Endodermal cell (in vitro differentiated cells): ENCODE measurements at places on chromosomes 3 and 15.

GRCh38 chr15:32998979-32999672 lies 195.4 kb downstream of the FMN1 start:
- DNase-seq = no peak

GRCh38 chr3:148606979-148607378 lies 90.7 kb upstream of the AGTR1 start:
- DNase-seq = peak; percentile 58

- DNase-seq = no peak
These were observed 163.1 kb downstream of the FMN1 start for GRCh38 chr15:33031324-33031821.

GRCh38 chr3:136291302-136291701 lies 41.2 kb downstream of the PCCB start:
- no peak for DNase-seq

DNA sequence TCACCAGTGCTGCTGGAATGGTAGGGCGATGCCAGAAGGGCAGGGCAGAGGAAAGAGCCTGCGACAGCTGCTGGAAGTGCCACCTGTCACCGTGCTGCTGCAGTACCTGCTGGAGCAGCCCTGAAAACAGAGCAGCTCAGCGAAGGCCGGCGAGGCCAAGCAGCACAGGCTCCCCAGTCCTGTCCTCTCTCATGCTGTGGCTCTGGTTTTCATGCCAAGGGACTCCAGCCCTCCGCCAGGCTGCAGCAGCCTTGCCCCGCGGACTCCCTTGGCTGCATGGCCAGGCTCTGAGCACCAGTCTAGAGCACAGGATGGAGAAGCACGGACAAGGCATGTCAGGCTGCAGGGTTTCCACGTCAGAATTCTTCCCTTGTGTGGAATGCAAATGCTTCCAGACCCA lies 43.9 kb downstream of the ADCY5 start:
- DNase-seq = no peak

- DNase-seq = no peak
These were observed 18.6 kb downstream of the SETMAR start for GRCh38 chr3:4321732-4322131.

GRCh38 chr15:84950570-84951111 lies 31.0 kb upstream of the PDE8A start:
- no peak for DNase-seq

- DNase-seq = no peak
These were observed 44.5 kb upstream of the MAGI1 start for GRCh38 chr3:66083096-66083678.

DNA sequence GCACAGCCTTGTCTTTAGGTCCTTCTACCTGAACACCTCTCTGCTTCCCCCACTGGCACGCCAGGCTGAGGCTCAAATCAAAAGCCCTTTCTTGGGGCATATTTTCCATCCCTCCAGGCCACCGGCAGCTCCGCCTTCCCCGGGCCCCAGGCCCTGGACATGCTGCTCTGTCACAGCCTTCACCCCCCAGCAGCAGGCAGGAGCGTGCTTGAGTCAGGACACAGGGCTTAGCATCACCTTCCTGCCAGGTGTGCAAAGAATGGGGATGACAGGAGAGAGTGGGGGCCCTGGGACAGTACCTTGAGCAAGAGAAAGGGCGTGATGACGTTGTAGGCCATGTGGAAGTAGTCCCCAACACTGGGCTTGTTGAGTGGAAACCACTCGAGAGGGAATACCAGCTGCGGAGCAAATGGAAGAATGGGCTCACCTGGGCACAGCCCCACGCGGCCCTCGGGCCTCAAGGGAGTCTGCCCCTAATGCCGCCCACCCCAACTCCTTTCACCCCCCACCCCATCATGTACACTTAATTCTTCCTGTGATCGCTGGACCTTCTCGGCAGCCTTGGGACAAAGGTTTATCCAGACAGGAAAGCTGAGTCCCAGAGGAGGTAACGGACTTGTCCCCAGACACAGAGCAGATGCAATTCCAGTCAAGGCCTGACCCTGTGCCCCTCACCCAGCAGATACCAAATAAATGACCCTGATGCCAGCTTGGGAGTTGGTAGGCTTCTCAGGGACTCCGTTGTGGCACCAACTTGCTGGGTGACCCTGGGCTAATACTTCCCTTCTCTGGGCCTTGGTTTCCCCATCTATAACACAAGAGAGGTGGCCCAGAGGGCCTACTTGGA lies 9.1 kb upstream of the CALML4 start:
- peak; percentile 37 for DNase-seq

DNA sequence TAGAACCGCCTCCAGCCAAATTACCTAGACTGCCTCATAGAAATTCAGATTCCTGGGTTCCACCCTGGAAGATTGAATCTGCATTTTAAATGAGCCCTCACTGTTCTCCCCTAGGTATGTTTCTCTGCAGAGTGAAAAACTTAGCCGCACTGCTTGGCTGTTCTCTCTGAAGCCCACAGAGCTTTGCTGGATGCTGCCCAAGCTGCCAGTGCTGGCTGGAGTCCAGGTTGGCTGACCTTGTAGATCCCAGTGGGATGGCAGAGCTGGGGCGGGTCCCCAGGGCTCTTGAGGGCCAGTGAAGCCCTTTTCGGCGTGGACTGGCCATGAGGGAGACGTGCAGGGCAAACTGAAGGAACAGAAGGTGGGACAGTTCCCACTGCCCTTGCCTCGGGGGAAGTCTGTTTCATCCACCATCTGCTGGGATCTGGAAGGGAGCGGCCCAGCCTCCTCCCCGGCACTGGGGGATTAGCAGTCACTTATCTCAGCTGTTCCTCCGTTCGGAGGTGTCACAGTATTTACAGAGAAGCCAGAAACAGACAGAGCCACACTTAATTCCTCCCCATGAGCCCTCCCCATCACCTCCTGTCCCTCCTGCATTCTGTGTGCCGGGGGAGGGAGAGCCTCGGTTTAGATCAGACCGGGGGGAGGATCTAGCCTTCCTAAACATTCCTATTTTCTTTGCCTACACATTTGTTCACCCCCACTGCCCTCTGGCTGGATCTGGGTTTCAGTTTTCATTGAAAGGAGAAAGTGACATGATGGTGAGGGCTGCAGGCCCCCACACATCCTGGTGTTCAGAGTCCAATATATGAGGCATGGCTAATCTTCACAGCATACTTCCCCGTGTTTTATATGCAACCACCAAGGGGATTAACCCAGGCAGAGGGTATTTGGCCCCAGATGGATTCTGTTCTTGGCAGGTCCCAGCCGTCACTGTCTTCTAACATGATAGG lies 4.1 kb upstream of the ACTC1 start:
- peak; percentile 71 for DNase-seq

DNA sequence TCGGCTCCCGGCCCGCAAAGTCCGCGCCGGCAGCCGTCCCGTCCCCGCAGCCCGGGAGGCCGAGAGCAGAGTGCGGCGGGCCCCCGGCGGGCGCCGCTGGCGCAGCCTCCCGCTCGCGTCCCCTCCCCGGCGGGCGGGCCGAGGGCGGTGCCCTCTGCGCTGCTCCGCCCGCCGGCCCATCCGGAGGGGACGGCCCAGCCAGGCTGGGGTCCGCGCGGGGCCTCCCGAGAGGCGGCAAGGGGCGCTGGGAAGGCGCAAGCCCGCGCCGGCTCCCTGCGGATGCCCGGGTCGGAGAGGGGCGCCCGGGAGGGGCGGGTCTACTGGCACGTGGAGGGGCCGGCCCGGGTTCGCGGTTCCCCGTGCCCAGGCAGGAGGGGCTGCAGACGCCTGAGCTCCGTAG lies at the start of the genes CLCN2 and POLR2H:
CLCN2 (minus strand) TSS at position 74 of the 400 bp plus-strand sequence. CDS start 126 bp downstream, outside the sequence.
POLR2H (plus strand) TSS at position 179 of the 400 bp plus-strand sequence. CDS start 1,783 bp downstream, outside the sequence.
- DNase-seq = no peak

- peak; percentile 49 for DNase-seq
These were observed 120.8 kb downstream of the DNAH12 start for GRCh38 chr3:57423335-57423734.

- no peak for DNase-seq
These were observed 78.8 kb downstream of the FBN1 start for GRCh38 chr15:48566668-48567067.

DNA sequence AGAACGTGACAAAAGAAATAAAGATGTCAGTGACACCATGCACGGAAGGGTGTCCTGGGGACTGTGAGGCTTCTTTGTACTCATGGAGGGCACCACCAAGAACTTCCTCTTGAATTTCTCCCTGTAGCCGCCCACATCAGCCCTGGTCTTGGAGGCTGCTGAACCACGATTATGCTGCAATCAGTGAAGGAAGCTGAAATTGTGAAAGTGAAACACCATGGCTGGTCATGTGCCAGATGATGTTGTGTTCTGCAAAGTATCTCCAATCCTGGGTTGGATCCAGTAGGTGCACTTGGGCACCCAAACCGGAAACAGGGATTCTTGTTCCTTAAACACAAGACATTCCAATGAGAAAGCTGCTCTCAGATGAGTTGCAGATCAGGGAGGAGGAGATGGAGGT lies 104.4 kb upstream of the GOLGA6L6 start:
- no peak for DNase-seq

DNA sequence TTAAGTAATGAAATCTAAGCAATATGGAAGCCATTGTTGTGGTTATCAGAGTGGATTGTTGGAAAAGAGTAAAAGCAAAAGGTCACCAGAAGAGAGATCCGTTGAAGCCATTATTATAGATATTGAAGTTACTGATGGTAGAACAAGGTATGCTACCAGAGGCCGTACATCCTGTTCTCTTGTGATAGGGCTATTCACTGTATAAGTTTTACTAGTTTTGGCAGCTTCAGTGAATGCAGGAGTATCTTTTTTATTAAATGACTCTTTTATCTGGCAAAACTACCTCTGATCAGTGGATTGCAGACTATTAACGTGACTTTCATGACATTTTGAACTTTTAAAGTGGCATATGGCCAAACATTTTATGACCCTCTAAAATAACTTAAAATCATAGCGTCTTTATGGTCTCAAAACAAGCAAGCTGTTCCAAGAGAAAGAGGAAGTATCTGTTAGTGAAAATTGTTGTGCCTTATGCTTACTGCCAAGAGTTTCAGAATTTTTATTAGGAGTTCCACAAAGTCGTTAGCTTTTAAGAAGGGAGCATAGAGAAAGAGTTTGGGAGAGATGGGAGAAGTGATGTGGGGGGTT lies 102.9 kb downstream of the LRRC49 start:
- DNase-seq = no peak

- DNase-seq = peak; percentile 71
These were observed 11.4 kb upstream of the C3orf22 start for GRCh38 chr3:126570103-126570541.

DNA sequence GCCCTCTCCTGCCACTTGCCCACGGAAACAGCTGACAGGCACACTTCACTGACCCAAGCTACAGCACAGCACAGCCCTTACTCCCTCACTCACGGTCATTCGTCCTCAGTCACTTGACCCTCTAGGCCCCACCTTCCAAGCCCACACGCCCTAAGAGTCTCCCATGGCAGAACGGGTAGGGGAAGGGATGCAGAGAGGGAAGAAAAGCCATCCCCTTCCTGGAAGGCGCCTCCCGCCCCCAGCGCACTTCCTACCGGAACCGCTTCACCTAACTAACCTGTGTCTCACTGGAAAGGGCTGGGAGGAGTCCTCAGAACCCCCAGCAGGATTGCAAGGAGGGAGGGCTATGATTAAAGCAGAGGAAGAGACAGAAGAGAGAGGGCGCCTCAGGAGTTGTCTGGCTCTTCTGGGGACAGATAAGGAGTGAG lies 22.9 kb downstream of the EPHB3 start:
- peak; percentile 88 for DNase-seq

GRCh38 chr15:98738689-98739401 lies 90.5 kb downstream of the IGF1R start:
- peak; percentile 32 for DNase-seq

GRCh38 chr3:13887495-13888300 lies 7.8 kb upstream of the WNT7A start:
- peak; percentile 9 for DNase-seq

- peak; percentile 96 for DNase-seq
These were observed 46.3 kb downstream of the GABRG3 start for GRCh38 chr15:27017168-27017809.

- no peak for DNase-seq
These were observed 662.4 kb downstream of the FHIT start for GRCh38 chr3:60588806-60589205.

DNA sequence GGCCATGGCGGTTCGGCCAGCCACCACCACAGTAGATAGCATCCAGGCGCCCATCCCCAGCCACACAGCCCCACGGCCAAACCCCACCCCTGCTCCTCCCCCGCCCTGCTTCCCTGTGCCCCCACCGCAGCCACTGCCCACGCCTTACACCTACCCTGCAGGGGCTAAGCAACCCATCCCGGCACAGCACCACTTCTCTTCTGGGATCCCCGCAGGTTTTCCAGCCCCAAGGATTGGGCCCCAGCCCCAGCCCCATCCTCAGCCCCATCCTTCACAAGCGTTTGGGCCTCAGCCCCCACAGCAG lies 29.5 kb downstream of the PTPN23 start:
- DNase-seq = no peak

DNA sequence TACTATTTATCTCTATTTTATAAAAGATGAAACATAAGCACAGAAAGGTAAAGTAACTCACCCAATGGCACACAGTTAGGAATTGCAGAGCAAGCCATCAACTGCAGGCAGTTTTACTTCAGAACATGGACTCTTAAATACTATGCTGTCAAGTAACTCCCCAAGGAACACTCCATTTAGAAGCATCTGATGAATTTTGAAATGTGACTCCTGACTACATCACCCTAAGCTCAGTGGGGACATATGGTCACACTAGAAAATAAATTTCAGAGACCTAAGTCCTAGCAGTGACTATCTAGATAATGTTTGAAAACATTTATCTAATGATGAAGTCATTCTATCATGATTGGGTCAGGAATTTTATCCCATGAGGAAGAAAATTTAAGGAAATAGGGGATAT lies 272.8 kb upstream of the ARRDC4 start:
- DNase-seq = no peak

GRCh38 chr3:46998121-46998851 lies 18.8 kb downstream of the NBEAL2 start:
- peak; percentile 97 for DNase-seq

- peak; percentile 72 for DNase-seq
These were observed 543 bp downstream of the MEF2A start for GRCh38 chr15:99566157-99566897.

GRCh38 chr3:22734756-22735155 lies 468.4 kb upstream of the UBE2E2 start:
- DNase-seq = no peak

DNA sequence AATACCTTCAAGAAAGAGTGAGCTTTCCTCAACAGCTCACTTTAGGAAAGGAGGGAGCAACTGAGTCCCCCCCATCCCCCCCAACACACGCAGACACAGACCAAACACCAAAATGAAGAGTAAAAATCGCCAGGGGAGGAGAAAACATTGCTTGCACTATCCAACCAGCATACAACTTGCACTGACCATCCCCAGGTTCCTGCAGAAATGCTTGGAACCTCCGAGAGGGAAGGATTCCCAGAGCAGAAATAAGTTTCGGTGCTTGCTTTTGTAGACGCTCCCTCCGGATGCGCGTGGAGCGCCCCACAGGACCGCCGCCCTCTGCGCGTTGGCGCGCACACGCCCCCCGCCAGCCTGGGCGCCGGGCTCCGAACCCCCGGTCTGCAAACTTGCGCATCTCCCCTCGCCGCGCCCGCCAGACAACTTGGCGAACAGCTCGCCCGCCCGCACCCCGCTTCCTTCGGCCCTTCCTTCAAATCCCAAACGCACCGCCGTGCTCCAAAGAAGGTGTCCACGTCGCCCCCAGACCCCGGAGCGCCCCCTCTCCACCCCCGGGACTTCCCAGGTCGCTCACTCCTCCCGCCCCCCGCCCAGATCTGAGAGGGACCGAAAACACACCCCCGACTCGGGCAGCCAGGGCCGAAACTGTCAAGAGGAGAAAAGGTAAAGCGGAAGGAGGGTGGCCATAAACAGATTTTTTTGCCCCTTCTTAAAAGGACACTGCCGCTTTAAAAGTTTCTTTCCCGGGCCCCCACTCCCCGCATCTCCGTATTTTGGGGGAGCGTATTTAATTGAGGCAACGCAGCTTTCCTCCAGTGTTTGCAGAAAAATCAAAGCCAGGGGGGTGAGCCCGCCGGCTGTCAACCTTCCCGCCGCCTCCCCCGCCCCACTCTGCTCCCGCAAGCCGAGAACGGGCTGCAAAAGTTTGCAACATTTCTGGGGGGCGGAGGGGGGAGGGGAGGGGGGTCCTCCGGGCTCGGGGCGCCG lies 859 bp downstream of the RORA start:
- peak; percentile 77 for DNase-seq
